ENCODE measurements at places on chromosomes 1 and 21. TPM values are rescaled to one million over a fixed set of nuclear protein-coding genes. Genes with fewer than 3 reads are reported as not detected.
A peak's percentile ranks its signal among the peaks of the same experiment; 100 is the strongest.

Gene KIF17
- total RNA-seq, result 2.2 TPM

DNA sequence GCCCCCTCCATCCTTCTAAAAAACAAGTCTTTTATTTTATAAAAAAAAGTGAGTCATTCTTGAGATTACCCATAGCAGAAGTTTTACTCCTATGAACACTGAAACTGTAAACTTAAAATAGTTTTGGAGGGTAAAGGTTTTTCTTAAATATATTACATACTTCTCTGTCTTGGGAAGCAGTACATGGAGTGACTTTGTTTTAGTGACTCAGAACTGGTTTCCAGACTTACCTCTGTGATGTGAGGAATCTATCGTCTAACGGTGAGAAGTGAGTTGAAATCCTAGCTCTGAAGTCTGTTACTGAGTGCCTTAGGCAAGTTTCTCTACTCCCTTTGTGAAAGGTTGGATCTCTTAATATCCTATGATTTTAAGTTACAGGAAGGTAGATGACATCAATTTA lies 176.3 kb upstream of the POU3F1 start:
- no peak for DNase-seq

- DNase-seq, result no peak
These were observed 8.3 kb downstream of the PLEKHG5 start for GRCh38 chr1:6483017-6483760.

Gene LINGO4
- total RNA-seq, result not detected

- DNase-seq, result peak; percentile 74
These were observed 3.6 kb upstream of the KIAA2013 start for GRCh38 chr1:11929849-11930248.

- DNase-seq, result peak; percentile 93
These were observed 87.9 kb downstream of the RIPK4 start for GRCh38 chr21:41678924-41679318.

Gene TNFRSF1B
- 25.9 TPM for total RNA-seq

- DNase-seq, result no peak
These were observed 29.8 kb downstream of the AGT start for GRCh38 chr1:230684146-230684545.

DNA sequence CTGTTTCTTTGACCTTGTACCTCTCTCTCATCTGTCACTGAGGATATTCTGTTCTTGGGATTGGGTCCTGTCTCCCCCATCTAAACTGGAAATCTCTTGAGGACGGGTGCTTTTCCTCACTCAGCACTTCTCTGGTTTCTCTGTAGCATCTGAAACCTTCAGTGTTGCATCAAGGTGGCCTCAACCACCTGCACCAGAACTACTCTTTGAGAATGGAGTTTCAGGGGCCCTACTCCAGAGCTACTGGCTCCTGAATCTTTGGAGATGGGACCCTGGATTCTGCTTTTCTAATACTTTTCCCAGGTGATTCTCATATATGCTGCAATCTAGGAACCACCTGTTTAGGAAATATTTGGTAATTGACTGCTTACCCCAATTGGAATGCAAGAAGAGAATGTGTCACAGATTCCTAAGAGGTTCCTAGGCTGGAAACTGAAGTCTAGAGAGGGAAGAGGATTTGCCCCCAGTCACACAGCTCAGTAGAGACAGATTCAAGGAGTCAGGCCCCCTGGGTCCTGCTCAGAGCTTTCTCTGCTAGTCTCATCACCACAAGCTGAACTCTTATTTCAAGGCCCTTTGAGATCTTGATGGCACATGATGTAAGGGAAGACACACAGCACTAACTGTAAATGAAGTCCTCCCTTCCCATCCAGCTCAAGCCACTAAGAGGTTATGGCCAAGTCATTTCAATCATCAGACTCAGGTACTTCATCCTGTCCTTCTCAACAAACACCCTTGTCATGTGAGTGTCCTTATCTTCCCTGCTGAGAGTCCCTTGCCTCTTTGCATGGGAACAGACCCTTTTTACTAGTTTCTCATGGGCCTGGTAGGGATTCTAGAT lies 48.7 kb downstream of the EIF2D start:
- no peak for DNase-seq

DNA sequence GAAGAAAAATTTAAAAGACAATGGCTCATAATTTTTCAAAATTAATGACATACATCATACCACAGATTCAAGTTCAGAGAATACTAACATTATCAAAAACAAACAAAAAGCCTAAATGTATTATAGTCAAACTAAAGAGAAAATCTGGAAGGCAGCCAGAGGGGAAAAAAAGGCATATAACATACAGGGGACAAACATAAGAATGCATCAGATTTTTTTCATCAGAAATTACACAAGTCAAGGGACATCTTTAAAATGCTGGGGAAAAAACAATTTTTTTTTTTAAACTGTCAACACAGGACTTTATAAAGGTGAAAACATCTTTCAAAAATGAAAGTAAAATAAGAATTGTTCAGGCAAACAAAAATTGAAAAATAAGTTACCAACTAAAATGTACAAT lies 478.4 kb upstream of the PLXNA2 start:
- DNase-seq, result no peak

Gene AMY2B
- total RNA-seq, result 3.5 TPM

Gene ASPM
- total RNA-seq, result 19.6 TPM

DNA sequence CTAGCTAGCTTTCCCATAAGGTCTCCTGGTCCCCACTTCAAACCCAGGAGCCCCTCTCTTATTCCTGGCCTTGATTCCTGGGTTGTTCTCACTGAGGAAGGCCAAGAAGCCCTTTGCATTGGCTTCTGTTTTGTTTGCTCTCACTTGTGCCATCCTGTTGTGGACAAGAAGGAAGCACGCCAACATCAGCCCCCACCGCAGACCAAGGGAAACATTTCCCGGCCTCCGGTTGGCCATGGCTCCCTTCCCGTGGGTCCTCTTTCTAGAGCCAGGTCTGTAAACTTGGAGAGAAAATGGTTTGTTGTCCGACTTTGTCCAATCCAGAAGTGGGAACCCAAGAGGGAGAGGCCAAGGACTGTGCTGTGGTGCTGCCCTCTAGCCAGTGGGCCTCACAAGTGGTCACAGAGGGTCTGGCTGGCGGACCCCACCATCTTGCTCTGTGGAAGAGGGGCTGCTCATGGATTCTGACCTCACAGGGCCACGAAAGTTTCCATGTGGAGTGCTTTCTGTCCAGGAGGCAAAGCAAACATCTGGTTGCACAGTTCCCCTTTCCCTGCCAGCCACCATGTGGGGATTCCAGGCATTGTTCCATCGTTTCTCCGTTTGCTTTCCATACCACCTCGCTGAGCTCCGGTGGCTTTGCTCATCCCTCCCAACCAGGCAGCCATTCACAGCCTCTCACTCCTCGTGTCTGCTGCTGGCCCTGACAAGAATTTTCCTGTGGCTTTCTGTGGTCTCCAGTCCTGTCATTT lies 18.9 kb upstream of the TENT5C start:
- no peak for DNase-seq

DNA sequence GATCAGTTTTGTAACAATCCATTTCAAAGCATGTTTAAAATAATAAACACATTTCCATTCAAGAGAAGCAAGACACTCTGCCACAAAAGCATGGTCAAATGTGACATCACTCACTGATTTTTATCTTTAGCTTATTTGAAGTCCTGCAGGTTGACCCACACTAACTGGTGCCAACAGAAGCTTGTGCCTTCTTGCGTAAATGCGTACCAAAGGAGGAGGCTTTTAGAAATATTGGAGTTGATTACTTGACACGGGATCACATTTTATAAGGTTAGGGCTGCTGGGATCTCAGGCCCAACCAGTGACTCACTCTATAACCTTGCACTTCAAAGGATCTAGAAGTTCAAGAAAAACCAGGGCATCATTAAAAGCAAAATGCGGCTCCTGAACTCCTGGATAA lies 203.6 kb downstream of the PCP4 start:
- no peak for DNase-seq

Gene ST6GALNAC3
- total RNA-seq, result 1.3 TPM

DNA sequence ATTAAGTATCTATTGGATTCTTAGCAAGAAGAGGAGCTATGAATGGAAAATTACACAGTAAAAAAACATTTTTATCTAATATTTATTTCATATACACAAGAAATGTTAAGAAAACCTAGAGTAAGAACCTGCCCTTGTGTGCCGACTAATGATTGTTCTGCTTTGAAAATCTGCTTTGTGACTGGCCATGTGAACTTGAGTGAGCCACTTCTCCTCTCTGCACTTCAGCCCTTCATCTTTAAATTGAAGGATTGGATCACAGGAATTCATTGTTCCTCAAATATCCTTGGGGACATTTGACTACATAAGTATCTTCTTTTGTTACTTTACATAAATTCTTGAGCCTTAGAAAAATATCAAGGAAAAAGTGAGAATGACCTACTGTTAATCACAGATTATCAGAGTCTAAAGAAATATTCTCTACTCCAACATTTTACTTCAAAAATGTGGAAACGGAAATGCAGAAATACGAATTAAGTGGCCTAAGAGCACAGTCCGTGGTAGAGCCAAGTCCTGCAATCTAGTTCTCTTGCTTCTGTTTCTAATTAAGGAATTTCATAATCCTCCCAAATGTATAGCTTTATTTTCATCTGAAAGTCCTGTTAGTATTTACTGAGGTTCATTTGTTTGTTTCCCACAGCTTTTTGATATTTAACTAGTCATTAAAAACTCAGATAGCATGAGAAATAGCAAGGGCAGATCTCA lies 46.3 kb upstream of the SAMSN1 start:
- no peak for DNase-seq

DNA sequence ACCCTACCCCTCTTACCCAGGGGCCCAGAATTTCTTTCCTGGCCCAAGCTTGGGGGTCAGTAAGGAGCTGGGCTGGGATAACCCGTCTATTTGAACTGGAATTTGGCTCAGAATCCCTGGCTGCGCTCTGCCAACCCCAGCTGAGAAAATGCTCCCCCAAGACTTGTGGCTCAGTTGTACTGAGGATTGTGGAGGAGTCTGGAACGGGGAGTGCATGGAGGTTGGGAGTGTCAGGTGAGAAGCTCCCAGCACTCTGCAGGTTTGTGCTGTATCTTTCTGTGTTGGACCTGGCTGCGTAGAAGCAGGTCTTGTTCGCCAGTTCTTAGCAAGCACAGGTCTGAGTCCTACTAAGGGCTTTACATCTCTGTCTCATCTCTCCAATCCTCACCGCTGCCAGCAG lies 1.6 kb downstream of the TCEA3 start:
- no peak for DNase-seq

Gene IFI44L
- total RNA-seq, result 0.64 TPM

Gene CELA3B
- total RNA-seq, result not detected

Gene DNASE2B
- not detected for total RNA-seq

Measured in fibroblast of villous mesenchyme (primary cell).